ENCODE measurements at places on chromosomes 16 and 17. TPM values are rescaled to one million over a fixed set of nuclear protein-coding genes. Genes with fewer than 3 reads are reported as not detected.

GRCh38 chr16:3021449-3022207, 1.5 kb downstream of the TNFRSF12A start:
- H3K36me3 ChIP-seq, result peaks cover 4% of the 10 kb centered on the region
- DNase-seq, result peak; percentile 76
- no peaks in the 10 kb centered on the region for H3K27me3 ChIP-seq
- peak overlapping the region; percentile 95 for H3K27ac ChIP-seq
- H3K4me1 ChIP-seq, result peaks cover 12% of the 10 kb centered on the region
- H3K4me3 ChIP-seq, result peak overlapping the region; percentile 68

- no peaks in the 10 kb centered on the region for H3K27me3 ChIP-seq
- no peak overlapping the region for H3K4me3 ChIP-seq
- H3K27ac ChIP-seq, result no peak overlapping the region
- DNase-seq, result no peak
- peaks cover 2% of the 10 kb centered on the region for H3K4me1 ChIP-seq
- no peaks in the 10 kb centered on the region for H3K36me3 ChIP-seq
These were observed 4.6 kb upstream of the DYNLRB2 start for GRCh38 chr16:80536238-80536637.

- no peak for DNase-seq
- H3K27me3 ChIP-seq, result no peaks in the 10 kb centered on the region
- no peak overlapping the region for H3K4me3 ChIP-seq
- H3K36me3 ChIP-seq, result peaks cover 2% of the 10 kb centered on the region
These were observed 6.1 kb downstream of the GDE1 start for GRCh38 chr16:19515757-19516156.

- no peaks in the 10 kb centered on the region for H3K4me1 ChIP-seq
- DNase-seq, result no peak
- H3K27me3 ChIP-seq, result no peaks in the 10 kb centered on the region
- no peak overlapping the region for H3K4me3 ChIP-seq
These were observed 24.4 kb upstream of the CYTH1 start for GRCh38 chr17:78806451-78806850.

GRCh38 chr16:61820398-61820797, 215.8 kb downstream of the CDH8 start:
- H3K27ac ChIP-seq, result no peak overlapping the region
- no peaks in the 10 kb centered on the region for H3K27me3 ChIP-seq
- H3K36me3 ChIP-seq, result no peaks in the 10 kb centered on the region
- no peak overlapping the region for H3K4me3 ChIP-seq

- no peak overlapping the region for H3K27ac ChIP-seq
- no peaks in the 10 kb centered on the region for H3K27me3 ChIP-seq
- H3K4me3 ChIP-seq, result no peak overlapping the region
These were observed 28.3 kb downstream of the MAP2K4 start for GRCh38 chr17:12048843-12049473.

DNA sequence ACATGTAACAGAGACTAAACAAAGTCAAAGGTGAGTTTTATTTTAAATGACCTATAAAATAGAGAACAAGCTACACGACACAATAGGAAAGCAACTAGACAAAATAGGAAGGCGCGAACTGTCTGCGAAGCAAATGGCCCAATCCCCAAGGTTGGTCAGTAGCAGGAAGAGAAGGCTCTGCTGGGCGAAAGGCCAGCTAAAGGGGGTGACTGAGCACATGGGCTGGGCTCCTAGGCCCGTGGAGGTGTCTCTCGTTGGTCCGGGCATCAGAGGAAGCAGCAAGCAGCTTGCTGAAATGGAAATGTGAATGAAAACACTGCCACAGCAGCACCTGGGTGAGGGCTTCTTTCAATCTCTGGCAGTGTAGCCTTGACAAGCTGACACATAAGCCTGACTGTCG, 129.4 kb downstream of the ZNF778 start:
- H3K4me3 ChIP-seq, result no peak overlapping the region
- H3K4me1 ChIP-seq, result peaks cover 55% of the 10 kb centered on the region
- H3K27ac ChIP-seq, result no peak overlapping the region
- DNase-seq, result no peak
- H3K36me3 ChIP-seq, result no peaks in the 10 kb centered on the region
- no peaks in the 10 kb centered on the region for H3K27me3 ChIP-seq

Gene MEOX1
- not detected for total RNA-seq

Gene MAZ
- 272 TPM for total RNA-seq
